ENCODE measurements at places on chromosomes 7 and 10.

GRCh38 chr7:90946730-90947501, 317.3 kb upstream of the FZD1 start:
- no peak for DNase-seq

- DNase-seq, result no peak
Measured at GRCh38 chr7:82375129-82375528, 68.4 kb downstream of the CACNA2D1 start.

- DNase-seq, result no peak
Measured at GRCh38 chr7:50821457-50822008, 38.8 kb upstream of the GRB10 start.

DNA sequence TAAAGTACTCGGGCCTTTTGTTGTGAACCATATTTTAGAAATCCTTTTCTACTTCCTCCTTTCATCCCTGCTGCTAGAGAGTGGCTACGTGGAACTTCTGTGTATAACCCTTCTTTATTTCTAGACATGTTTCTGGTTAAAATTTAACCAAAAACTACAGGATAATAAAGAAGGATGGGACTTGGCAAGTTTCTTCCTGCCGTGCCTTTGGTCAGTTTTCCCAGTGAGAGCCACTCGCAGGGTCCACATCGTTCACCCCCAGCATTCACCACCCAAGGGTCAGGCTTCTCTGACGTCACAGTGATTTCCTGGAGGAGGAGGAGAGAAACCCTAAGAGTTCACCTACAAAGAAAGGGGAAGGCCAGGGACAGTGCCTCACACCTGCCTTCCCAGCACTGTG, 45.4 kb downstream of the NKX6-2 start:
- no peak for DNase-seq

DNA sequence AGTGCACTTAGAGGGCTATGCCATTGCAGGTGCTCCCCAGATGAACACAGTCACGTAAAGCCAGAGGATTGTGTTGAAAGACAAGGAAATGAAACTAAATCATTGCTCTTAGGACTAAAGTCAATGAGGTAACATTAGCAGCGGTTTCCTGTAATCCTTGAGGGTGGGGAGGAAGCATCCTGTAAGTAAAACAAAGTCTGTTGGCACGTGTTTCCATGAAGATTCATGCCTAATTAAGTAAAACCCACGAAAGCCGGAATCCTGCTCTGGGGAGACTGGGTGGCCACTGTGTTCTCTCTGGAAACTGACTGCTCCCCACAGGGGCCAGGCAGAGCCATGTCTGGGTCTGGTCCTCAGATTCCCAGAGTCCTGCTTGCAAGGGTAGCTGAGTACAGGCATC, 18.3 kb downstream of the STEAP1B start:
- no peak for DNase-seq

DNA sequence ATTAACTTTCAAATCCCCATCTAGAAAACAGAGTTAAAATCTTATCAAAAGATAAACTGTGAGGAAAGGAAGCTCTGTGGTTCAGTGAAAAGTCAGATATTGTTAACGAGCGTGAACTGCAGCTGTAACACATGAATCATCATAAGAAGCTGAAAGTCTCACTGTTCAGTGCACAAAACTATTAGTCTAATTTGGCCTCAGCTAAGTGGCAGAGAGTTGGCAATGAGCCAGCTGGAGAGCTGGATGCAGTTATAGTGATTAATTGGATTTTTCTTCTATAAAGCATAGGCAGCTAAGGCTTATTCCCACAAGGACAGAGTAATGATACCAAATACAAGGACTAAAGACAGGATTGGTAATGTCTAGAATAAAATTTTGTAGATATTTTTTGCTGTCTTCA, 101.1 kb upstream of the ABCB5 start:
- no peak for DNase-seq

DNA sequence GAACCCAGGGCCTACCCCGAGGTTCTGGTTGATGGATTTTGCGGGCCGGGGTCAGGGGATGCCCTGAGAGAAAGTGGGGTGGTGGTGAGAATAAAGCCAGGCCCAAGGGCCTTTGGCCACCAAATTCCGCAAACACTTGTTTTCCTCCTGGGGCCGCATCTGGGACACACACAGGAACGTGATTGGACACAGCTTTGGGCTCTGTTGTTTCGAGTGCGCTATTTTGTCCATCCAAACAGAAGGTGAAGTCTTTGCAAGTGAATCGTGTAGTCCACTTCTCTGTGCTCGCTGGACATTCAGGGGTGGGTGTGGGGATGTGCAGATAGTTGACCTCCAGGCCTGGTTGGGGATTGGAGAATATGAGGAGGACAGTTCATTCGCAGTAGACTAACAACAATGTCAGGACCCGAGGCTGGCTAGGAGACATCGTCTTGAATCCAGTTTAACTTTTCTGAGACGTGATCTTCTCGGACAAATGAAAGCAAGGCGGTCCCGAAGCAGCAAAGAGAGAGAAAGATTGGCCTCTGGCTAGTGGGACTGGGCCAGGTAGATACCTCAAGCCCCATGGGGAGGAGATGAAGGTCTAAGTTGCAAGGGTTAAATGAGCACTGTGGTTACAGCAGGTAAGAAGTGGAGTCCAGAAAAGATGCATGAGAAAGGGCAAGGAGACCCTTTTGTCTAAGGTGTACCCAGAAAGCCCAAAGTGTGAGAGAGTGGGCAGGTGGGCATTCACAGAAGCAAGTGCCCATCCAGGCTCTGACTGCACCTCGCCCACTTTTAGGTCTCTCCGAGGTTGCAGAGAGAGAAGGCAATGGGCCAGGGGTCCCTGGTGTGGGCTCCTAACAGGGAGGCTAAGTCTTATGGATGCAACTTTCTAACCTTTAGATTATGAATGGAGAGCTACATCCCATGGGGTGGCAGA, 764 bp upstream of the FAM131B start:
- DNase-seq, result no peak

DNA sequence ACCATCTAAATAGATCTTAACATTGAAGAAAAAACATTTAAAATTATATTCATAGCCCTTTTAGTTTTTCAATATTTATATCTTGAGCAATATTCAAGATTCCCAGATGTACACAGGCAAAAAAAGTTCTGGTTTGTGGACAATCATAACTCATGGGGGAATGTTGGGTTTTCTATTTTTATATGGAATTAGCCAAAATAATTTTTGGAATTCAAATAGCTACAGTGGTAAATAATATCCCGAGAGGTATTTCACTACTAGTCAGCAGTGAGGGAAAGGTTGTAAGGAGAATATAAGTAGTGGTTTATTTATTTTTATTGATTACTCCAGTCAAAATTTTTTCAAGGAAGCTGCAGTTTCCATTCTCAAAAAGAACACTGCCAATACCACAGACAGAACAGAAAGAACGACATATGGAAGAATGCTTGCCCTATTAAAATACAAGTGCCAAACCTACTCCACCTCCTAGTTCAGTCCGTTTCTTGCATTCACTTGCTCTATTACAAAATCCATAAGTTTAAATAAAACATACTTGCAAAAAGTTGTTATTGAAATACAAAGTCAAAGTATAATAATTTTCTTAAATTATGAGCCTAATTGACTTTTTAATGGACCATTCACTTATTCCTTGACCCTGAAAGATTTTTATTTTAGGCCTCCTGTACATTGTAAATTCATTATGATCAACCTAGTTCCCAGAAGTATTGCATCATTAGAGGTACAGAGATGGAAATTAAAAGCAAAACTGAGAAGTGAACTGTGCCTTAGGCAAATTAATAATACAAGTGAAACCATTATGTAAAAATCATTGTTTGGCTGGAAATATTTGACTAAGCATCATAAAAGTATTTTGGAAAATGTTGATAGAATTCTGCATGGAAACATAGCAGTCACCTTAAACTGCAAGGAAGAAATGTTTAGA, 533.2 kb downstream of the PARD3 start:
- no peak for DNase-seq

DNA sequence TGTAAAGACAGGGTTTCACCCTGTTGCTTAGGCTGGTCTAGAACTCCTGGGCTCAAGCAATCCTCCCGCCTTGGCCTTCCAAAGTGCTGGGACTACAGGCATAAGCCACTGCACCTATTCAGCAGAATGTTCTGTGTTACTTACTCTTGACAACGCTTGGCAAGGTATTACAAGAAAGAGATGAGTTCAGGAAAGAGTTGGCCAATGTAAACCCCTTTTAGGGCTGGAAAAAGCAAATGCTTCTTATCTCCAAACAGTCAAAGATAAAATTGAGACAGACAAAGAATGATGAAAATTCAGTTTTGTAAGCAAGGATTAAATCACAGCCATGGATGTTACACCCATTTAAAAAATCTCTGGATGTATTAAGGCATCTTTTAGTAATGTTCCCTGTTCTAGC, 114.0 kb upstream of the PODXL start:
- DNase-seq, result no peak

DNA sequence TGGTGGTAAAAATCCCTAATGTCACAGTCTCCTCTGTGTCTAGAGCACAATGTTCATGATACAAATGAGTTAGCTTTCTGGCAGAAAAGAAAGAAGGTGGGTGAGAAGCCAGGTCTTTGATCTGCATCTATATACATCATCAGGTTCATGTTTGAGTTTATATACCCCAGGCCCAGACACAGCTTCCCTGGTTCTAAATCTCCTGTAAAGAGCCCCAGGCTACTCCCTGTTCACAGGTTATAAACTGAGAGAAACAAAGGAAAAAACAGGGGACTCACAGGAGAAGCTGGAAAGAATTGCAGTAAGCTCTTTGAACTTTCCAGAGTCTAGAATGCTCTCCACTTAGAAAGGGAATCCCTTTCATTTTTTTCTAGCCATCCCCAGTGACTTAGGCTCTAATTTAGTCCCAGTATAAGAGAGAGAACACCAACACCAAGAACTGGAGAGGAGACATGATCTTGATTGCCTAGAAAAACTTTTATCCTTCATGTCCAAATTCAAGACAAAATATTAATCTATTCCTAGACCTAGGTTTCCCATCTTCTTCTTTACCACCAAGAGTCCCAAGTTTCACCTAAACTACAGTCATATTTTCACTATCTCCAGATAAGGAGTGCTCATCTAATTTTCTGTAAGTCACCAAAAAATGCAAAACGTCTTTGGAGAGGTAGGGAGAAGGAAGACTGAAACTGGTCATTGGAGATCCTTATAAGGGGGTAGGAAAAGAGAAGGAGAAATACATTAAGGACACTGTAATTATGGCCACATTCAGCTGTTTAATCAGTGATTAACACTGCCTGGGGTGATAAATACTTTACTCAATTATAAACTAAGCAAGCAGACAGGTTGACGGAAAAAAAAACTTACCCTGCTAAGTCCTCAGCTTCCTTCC, 469 bp downstream of the MSS51 start:
- no peak for DNase-seq

DNA sequence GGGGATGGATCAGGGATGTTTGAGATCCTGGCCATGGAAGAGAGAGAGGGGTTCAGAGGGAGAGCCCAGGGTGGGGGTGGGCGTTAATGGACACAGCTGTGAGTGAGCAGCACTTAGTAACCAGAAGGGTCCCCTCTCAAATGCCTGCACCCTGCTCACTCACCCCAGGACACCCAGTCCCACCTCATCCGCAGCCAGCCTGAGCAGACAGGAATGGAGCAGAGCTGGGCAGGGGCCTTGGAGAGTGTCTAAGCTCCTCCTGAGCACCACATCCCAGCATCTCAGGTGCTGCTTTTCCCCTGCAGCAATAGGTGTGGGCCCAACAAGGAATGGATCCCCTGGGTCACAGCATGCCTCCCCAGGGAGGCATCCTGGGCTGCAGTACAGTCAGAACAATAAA, 5.3 kb downstream of the FAM24A start:
- no peak for DNase-seq

DNA sequence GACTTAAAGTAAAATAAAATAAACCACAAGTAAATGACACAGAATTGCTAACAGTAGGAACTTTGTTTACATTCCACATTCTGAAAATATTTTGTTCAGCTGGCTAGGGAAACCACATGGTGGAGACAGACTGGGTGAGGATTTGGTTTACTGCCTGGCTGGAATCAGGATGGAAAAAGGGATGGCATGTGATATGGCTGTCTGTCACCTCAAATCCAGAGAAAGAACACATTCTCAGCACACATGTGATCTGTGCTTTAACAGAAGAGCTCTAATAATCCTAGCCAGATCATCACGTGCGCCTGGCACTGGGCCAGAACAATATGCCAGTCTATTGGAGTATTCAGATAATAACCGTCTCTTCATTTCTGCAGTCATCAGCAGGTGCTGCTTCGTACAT, 90.9 kb upstream of the PIP4K2A start:
- DNase-seq, result no peak

DNA sequence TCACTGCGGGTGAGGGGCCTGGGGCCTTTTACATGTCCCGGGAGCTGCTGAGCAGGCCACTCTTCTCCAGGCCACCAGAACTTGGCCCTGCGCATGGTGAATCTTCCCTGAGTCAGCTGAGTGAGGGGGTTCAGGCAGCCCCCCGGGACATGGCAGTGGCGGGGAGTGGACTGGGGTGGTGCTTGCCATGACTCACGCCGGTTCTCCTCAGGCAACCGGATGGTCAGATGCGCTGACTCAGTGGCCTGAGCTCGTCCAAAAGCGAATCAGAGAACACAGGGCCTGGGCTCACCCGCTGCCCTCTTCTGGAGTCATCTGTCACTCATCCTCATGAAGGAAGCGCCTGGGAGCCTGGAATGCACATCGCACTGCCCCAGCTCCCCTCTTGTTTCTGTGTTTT, 33.5 kb downstream of the HTRA1 start:
- DNase-seq, result no peak

- no peak for DNase-seq
Measured at GRCh38 chr10:72011468-72011867, 47.3 kb downstream of the CHST3 start.

GRCh38 chr10:97683556-97684367, 3.3 kb downstream of the AVPI1 start:
- no peak for DNase-seq

DNA sequence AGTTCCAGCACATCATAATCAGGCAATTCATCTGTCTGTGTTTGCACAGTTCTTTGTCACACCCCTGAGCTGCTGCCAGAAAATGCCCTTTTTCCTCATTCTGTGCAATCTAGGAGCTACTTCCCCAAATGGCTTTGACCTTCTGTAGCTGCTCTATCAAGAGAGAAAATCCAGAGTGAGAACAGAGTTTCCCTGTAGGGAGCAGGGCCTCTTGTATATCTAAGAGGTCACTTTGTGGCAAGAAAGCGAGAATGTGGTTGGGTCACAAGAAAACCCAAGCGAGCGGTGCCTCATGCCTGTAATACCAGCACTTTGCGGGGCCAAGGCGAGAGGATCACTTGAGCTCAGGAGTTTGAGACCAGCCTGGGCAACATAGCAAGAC, 24.3 kb downstream of the SLC29A3 start:
- no peak for DNase-seq

- DNase-seq, result no peak
Measured at GRCh38 chr7:87370660-87371180, 25.3 kb downstream of the CROT start.

DNA sequence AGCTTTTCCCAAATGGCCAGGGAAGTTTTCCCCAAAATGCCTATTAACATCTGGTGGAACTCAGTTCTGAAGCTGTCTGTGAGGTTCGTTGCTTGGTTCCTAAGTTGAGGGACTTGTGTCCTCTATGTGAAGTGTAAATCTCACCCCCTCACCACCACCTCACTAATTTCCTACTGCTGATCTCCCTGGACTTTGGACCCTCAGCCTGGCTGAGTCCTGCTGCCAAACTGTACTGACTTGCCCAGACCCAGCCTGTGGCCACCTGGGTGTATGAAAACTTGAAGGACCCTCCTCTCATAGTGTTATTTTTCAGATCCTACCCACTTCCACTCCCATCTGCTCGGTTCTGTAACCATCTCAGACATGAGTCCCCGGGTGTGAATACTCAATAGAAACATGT, 94.9 kb downstream of the MET start:
- no peak for DNase-seq
